ENCODE measurements at places on chromosomes 7 and 10.

DNA sequence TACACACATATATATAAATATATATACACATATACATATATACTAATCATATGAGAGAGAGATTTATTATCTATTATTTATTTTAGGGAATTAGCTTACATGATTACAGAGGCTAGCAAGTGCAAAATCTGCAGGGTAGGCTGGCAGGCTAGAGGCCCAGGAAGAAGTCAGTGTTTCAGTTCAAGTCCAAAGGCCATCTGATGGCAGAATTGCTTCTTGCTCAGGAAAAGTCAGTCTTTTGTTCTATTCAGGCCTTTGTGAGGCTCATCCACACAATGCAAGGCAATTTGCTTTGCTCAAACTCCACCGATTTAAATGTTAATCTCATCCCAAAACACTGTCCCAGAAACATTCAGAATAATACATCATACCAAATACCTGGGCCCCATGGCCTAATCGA lies 2.6 kb upstream of the C10orf120 start:
- no peak for DNase-seq

DNA sequence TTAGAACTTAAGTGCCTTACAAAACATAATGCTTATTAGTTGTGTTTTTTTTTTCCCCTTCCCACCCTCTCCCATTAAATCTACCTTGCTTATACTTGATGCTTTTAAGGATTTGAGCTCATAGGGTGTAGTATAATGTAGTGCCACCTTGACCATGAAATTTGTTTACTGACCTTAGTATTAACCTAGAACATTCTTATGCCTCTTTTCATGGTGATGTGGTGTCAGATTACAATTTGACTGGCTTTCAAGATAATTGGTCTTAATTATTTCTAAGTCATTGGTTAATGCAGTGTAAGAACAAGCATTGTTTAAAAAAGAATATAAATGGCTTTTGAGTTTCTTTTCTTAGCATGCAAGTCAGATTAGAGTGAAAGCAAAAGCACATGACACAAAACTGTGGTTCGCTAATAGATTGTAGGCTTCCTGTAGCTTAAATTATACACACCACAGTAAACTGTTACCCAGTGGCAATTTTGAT lies 61.8 kb downstream of the ADD3 start:
- no peak for DNase-seq

DNA sequence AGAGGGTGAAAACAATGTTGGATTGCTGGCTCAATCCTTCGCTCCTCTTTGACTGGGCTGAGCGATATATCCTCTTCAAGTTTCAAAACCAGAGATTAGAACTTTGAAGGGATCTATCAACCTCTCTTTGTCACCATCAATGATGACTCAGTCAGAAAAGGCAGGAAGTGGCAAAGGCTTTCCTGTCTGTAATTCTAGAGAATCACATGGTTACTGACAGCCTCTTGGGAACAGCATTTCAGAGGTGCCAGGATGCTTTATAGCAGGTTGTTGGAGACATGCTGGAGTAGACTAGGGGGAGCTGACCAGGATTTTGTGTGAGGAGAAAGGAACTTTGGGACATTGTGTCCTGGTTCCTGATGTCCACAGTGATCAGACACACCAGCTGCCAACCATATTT lies 81.3 kb downstream of the PRKCQ start:
- DNase-seq: peak; percentile 20

DNA sequence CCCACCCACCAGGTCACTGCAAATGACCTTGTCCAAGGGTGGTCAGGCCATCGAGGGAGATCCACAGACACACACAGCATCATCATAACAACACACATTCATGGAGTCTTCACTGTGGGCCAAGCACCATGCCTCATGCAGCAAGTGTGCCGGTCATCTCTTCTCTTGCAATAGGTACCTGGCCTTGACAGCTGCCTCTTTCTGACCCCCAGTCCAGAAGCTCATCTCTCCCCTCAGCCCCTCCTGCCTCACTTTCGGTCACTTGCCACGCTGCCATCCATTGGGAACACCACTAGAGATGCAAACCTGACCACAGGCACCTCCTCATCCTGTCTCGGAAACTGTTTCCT lies 75.9 kb downstream of the OAT start:
- DNase-seq: no peak

DNA sequence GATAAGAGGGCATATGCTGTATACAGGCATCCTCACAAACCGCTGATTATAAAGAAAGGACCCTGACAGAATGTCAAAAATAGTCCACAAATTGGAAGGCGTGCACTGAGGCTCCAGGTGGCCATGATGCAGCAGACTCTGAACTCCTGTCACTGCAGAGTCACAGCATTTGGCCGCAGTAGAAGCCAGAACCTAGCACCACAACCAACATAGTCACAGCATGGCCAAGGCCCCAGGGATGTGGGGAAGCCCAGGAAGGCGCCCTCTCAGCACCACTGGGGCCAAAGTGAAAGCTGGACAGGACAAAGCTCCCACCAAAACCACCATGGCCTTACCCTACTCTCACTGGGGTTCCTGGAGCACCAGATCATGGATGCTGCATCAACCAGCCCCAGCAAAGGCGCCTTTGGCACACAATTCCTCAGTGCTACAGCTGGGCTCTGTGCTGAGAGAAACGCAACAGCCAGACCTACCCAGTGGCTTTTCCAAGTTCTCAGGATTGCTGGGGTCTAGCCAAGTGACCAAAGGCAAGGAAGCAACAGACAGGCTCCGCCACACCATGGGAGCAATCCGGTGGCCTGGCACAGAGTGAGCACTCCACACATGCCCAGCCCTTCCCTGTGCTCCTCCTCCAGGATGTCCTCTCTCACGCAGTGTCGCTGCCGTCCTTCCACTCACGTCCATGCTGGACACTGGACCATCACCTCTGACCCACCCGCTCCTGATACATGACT lies 60.2 kb downstream of the STK17A start:
- DNase-seq: no peak

- peak; percentile 38 for DNase-seq
Observed at GRCh38 chr7:2387897-2388636, 15.3 kb upstream of the CHST12 start.

DNA sequence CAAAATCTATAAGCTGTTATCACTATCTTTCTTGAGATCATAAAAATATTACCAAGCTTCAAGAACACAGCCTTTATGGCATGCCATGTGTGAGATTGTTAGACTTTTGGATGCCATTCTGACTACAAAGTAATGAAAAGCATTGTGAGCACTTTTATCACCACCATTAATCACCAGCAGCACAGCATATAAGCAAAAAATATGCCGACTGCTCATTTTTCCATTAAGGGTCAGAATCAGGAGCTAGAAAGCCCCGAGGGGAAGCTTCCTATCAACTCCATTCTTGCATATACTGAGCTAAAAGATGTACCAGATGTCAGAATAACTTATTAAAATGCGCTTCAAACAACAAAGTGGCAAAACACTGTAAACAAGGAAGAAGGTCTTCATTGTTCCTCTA lies 114.3 kb downstream of the LMBR1 start:
- DNase-seq: no peak

DNA sequence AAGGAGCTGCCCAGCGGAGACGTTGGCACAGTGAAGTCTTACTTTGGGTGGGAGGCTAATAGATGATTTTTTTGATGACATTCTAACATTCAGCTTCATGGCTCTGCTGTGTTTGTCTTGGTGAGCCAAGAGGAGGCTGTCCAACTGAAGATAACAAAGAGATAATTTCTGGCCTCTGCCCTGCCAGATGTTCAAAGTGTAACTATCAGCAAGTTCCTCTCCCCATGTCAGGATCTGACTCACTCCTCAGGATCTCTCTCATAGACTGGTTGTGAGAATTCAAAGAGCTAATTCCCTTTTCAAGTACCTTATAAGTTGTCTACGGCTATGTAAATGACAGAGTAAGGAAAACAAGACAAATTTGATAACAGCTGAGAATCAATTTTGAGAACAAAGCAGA lies 1340.9 kb downstream of the XPNPEP1 start:
- DNase-seq: no peak

DNA sequence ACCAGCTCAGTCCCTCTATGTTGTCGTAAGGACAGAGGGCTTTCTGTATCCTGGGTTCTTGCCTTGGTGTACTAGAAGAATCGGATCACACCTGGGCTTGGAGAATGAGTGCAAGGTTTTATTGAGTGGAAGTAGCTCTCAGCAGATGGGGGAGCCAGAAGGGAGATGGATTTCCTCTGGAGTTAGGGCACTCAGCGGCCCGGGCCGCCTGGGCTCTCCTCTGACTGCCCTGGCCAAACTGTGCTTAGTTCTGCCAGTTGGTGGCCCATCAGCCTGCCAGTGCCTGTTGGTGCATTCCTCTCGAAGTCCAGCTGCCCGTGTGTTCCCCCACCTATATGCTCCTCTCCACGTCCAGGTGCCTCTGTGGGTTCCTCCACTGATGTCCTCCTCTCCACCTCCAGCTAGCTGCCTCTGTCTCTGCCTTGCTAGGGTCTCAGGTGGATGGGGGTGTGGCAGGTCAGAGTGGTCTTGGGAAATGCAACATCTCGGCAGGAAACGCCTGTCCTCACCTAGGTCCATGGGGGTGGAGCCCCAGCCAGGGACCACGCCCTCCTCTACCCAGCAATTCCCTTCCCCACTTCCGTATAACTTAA lies 148.6 kb downstream of the PPP1R3A start:
- DNase-seq: no peak

DNA sequence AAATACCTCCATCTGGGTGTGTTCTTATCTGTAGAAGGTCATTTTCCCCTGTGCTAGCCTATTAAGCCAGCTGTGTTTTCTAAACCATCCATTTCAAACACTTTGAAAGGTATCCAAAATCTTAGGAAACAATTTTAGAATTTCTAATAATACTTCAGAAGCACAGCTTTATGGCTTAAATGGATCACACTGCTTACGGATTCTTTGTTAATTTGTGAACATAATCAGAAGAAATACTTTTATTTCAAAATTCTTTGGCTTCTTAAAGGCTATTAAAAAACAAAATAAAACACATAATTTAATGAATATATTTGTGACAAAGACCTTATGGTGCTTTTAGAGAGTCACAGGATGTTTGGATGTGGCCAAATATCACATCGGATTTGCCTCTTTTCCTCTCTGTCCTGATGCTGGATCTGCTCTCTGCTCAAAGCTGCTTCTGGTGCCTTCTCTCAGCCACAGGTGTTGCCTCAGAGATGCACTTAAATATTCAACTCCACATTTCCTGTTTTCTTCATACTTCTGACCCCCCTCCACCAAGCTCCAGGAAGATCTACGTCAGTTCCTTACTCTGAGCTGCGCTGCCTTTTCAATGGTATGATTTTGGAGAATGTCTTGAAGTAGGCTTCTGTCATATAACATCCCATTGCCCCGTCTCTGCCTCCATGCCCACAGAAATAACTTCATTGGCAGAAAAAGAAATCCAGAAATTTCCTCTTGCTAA lies 230.6 kb downstream of the MLLT10 start:
- DNase-seq: no peak

DNA sequence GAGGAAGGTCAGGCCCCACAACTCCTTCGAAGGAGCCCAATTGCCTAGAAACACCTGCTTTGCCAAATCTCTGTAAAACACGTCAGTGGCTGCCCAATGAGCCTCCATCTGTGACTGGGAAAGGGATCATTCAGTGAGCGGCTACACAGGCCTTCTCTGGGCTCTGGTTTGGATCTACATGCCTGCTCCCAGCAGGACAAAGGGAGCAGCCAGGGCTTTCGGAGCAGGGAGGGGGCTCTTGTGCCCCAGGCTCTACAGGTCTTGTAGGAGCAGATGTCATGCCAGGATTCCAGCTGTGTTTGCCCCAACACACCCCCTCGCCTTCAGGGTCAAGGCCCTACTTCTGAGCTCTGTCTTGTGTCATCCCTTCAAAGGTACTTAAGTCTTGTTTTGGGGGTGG lies 73.5 kb downstream of the CLEC2L start:
- DNase-seq: no peak

- DNase-seq: peak; percentile 72
Observed at GRCh38 chr10:47361293-47361692, 13.1 kb downstream of the RBP3 start.

GRCh38 chr7:156446990-156447389 lies 193.6 kb upstream of the RNF32 start:
- no peak for DNase-seq

DNA sequence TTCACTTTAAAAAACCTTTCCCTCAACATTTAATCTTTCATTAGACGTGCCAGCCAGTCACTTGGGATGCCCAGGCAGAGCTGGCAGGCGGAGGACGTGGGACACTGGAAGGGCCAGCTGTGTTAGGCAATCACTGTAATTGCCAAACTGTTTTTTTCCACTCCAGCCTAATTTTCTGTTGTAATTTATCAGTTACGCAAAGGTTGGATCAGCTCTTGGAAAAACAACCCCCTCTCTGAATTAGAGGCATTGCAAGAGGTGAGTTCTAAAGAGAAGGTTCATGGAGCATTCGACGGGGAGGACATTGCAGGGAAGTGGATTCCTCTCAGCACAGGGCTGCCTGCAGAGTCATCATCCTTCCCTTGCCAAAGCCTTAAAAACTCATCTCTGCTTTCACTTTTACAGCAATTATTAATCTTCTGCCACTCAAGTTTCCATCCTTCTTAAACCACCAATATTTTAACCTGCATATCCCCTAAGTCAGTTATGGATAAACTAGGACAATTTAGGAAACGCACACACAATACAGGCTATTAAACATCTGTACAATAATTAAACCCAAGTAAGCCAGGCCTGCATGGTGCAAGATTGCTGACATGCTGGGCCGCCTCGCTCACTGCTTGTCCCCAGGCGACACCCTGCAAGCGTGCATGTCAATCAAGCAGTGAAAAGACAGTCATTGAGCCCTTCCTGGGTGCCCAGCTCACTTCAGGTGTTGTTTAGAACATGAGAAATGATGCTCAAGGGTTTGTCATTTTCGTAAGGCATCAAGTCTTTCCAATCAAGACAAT lies 272.3 kb upstream of the RNF32 start:
- no peak for DNase-seq

DNA sequence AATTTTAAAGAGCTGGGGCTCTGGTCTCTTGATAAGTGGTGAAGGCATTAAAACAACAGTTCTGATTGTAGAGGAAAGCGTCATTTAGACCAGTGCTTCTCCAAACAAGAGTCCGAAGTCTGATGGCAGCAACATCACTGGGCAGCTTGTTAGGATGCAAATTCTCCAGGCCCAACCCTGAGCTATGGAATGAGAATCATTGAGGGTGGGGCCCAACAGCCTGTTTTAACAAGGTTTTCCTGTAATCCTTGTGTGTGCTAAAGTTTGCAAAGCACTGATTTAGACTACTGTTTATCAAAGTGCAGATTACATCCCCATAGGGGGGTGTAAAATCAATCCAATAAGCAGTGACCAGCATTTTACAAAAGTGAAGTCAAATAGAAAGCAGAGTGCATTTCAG lies 2.6 kb upstream of the ZNRF2 start:
- no peak for DNase-seq

- DNase-seq: no peak
Observed at GRCh38 chr7:151728746-151729145, 148.2 kb downstream of the PRKAG2 start.

GRCh38 chr10:15815242-15815885 lies 44.9 kb downstream of the MINDY3 start:
- DNase-seq: no peak

GRCh38 chr10:61931620-61932332 lies 30.3 kb downstream of the ARID5B start:
- no peak for DNase-seq

All from DMS53 (cell line).